ENCODE measurements at places on chromosomes 2 and 18.
A peak's percentile ranks its signal among the peaks of the same experiment; 100 is the strongest.

- no peak for DNase-seq
Observed at GRCh38 chr18:42525905-42526304, 570.9 kb downstream of the PIK3C3 start.

DNA sequence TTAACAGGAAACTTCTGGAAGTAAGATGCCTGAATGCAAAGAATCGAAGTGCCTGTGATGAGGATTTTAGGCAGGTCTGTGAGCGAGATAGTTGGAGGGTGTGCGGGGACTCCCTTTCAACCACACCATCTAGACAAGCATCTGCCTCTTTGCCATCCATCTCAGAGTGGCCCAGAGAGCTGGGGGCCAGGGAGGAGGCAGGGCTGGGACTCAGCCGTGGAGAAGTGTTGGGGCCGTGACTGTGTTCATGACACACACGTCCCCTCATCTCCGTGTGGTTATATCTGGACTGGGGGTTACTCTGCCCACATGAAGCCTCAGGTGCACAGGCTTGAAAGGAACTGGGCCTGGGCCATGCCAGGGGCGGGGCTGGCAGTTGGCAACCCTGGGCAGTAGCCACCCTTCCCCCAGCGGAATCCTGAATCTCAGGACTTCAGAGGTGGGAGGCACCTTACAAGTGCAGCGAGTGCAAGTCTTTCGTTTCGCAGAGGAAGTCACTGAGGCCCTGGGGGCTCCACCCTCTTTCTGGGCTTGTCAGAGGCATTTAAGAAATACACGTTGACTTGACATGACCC lies 112.5 kb downstream of the SLC4A3 start:
- no peak for DNase-seq

- DNase-seq, result peak; percentile 19
Observed at GRCh38 chr18:72652990-72653593, 109.0 kb upstream of the CBLN2 start.

GRCh38 chr2:64804651-64805050 lies 150.9 kb upstream of the SERTAD2 start:
- no peak for DNase-seq

- no peak for DNase-seq
Observed at GRCh38 chr2:143844986-143845385, 674.9 kb downstream of the ZEB2 start.

- no peak for DNase-seq
Observed at GRCh38 chr2:132701810-132702209, 31.8 kb upstream of the LYPD1 start.

- DNase-seq, result no peak
Observed at GRCh38 chr18:78611869-78612268, 367.7 kb upstream of the SALL3 start.

GRCh38 chr2:241252778-241253475 lies 62.5 kb downstream of the HDLBP start:
- DNase-seq, result no peak

- no peak for DNase-seq
Observed at GRCh38 chr18:46163941-46164499, 59.8 kb downstream of the HAUS1 start.

GRCh38 chr18:4391859-4392258 lies 63.2 kb downstream of the DLGAP1 start:
- DNase-seq, result no peak

Measured in right renal pelvis (tissue), 4 donors.